ENCODE measurements at places on chromosomes 1 and 21.

DNA sequence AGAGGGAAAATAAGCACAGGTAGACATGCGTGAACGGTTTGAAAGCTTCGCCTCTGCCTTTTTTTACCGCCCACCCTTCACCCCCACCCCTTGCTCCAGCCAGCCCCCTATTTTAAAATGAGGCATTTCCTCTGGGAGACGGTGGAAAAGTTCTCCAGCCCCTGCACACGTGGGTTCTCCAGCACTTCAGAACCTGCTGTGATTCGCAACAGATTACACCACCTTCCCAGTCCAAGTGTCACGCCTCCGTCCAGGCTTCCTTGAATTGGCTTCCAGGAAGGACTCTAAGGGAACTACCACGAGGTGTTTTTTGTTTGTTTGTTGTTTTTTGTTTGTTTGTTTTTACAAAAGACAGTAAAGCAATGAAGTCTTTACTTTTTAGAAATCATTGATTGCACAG lies 2.6 kb downstream of the LRRC7 start:
- no peak for DNase-seq

DNA sequence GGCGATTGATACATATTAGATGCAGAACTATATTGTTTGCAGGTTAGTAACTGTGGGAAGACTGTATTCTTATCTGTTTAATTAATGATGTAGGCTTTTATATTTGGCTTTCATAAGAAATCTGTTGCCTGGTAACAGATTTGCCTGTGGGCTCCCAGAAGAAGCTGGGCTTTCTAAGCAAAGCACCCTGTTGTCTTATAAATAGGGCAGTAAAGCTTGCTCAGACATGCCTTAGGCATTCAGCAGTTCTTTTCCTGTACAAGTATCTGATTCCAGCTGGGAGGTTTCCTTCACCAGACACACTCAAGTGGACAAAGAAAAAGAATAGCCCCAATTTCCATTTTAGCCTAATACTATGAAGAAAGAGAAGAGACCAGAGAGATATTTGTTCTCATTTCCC lies 524.0 kb downstream of the LRRIQ3 start:
- no peak for DNase-seq

DNA sequence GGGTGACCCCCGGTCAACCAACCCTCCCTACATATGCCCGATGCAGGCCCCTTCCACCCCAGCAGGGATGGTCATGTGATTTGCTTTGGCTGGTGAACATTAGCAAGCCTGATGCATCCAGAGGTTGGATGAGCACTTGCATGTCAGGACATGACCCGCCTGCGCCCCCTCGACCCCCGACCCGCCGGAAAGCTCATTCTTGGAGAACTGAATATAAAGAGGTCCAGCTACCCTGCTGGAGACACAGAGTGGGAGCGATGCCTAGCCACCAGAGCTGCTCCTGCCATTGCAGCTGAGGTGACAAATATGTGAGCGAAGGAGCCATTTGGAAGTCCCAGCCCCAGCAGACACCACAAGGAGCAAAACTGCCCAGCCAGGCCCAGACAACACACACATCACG lies 39.6 kb downstream of the COA6 start:
- no peak for DNase-seq

DNA sequence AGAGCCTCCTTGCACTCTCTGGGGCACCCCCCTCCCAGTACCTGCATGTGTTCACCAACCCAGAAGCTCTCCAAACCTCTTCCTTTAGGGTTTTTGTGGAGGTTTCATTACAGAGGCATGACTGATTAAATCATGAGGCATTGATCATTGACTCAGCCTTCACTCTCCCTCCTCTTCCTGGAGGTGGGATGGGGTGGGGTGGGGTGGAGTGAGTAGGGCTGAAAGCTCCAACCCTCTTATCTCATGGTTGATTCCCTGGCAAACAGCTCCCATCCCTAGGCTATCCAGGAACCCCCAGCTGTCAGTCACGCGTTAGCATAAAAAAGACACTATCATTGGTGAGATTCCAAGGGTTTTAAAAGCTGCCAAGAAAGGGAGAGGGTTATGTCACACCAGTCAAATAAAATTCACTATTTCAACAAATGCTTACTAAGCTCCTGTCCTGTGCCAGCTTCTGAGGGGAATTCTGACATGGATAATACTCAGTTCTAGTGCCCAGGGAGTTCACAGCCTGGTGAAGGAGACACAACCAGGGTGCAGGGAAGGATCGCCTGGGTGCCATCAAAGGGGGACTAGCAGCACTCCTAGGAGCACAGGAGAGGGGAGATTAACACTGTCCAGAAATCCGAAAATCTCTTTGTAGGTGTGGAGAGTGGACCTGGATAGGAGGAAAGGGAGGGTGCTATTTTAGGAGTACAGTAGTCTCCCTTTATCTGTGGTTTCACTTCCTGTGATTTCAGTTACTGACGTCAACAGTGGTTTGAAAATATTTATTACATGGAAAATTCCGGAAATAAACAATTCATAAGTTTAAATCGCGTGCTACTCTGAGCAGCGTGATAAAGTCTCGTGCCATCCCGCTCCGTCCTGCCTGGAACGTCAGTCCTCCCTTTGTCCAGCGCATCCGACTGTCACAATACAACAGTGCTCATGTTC lies 6.8 kb upstream of the IL24 start:
- no peak for DNase-seq

DNA sequence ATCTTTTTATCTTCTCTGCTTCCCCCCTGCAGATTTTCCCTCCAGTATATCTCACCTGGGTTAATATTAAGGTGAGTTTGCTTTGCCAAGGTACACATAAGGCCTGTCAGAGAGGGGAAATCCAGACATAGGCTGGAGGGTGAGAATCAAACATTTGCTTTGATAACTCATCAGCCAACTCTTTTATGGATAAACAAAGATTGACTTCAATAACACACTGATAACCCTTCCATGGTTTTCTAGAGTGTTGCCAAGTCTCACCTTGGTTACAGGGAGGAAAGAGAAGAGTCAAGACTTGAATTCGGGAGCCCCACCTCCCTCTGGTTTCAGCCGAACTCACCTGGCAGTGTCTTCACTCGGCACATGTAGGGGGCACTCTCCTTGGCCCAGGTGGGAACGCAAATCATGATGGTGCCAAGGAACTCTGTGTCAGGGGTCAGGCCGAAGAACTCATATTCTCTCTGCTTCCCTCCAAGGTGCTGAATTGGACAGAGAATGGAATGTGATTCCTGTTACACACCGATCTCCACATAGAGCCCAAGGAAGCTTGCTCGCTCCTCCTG lies 15.1 kb downstream of the IL22RA1 start:
- no peak for DNase-seq

GRCh38 chr21:42679319-42680057 lies 26.1 kb downstream of the PDE9A start:
- no peak for DNase-seq

- no peak for DNase-seq
Observed at GRCh38 chr1:6597777-6598131, 4.9 kb downstream of the KLHL21 start.

GRCh38 chr1:197521118-197521739 lies 253.2 kb downstream of the CRB1 start:
- no peak for DNase-seq

- DNase-seq, result no peak
Observed at GRCh38 chr1:19596065-19596713, 47.9 kb upstream of the NBL1 start.

DNA sequence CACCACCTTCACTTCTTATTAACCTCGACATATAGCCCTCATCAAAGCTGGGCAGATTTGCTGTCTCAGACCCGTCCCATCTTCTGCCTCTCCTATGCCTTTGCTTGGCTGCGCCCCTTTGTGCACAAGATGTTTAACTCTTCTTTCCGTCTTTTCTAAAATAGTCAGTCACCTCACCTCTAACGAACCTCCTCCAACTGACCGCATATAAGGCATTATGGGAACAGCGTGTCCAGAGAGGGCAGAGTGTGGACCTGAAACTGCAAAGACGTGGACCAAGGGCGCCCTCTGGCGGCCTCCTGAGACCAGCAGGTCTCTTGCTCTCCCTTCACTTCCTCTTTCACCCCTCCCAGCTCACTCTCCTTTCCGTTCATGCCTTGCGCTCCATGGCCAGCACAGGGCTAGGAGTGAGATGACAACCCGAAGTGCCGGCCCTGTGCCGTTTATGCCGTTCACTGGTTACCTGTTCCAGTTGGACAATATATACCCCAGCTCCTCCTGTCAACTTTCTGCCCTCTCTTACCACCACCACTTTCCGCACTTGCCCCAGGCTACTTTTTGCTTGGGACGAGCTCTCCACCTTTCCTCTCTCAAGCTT lies 2.5 kb upstream of the METTL25B start:
- peak; percentile 56 for DNase-seq

- DNase-seq, result no peak
Observed at GRCh38 chr1:77906019-77906545, 17.7 kb downstream of the NEXN start.

DNA sequence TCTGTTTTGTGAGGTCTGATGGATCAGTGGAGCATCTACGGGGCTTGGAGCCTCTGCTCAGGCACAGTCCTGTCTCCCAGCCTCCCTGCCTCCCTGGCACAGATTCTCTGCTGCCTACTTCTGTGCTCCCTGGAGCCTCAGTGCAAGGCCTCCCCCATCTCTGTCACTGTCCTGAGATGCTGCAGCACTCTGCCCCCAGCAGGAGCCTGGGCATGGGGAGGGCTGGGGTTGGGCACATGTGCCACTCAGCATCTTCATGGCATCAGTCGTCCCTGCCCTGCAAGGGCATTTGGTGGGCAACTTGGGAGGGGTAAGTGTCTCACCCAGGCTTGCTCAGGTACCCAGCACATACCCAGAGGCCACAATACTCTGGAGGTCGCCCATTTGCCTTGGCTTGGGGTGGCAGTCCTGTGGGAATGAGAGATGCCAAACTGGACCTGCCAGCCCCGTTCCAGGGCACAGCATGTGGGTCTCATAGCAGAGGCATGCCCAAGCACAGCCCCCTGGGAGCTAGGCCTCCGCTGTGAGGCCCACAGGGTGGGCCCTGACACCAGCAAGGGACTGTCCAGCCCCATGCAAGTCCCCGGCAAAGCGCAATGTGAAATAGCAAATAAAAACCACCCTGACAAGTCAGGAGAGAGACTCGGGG lies 28.7 kb downstream of the PADI3 start:
- no peak for DNase-seq

DNA sequence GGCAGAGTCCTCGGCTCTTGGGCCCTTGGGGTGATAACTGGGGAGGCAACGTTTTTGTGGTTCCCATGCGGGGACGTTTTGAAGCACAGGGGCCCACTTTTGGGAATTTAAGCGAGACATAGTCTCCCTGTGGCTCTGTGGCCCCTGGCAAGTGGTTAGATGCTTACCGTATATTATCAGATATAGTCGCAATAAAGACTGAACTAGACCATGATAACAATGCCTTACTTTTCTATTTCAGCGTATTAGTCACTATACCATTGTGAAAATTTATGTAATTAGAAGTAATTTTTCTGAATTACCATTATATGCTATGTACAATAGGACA lies 538 bp upstream of the RCAN1 start:
- DNase-seq, result no peak

- peak; percentile 25 for DNase-seq
Observed at GRCh38 chr1:54944610-54945392, 35.6 kb upstream of the TMEM61 start.

- DNase-seq, result no peak
Observed at GRCh38 chr1:58786184-58786926, 2.5 kb upstream of the JUN start.

GRCh38 chr21:42495027-42495426 lies 997 bp downstream of the RSPH1 start:
- DNase-seq, result no peak

DNA sequence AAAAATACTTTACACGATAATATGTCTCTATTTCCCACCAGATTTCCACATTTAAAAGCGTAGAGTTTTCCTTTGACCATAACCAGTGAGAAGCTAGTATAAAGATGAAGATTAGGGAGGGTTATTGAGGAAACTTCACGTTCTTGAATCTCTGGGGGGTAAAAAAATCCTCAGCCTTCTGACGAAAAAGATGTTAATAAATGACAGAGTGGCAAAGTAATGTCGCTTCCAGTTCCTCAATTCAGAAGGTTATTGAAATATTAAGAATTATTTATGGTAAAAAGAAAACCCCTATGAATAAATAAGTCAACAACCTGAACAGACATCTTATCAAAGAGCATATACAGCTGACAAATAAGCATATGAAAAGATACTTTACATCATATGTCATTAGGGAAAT lies 241.0 kb downstream of the GPATCH2 start:
- DNase-seq, result no peak

- DNase-seq, result no peak
Observed at GRCh38 chr1:190001187-190001586, 476.5 kb downstream of the BRINP3 start.

- DNase-seq, result no peak
Observed at GRCh38 chr1:192907545-192908243, 98.9 kb downstream of the RGS2 start.

- no peak for DNase-seq
Observed at GRCh38 chr1:93661829-93662474, 19.7 kb downstream of the BCAR3 start.

DNA sequence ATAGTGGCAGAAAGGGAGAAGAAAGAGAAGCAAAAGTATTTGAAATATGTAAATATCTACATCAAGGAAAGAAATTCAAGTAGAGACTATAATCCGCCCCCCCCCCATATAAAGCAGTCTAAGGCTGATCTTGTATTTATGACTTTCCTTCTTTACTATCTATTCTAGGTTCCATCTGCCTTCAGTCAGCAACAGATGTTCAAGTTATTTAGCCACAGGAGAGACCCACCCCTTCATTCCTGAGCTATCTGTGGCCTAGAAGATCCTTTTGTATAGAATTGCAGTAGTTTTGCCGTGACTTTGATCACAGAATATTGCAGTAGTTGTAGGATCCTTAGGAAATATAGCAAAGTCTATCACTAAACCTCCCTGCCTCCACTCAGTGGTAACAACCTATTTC lies 10.7 kb upstream of the BSDC1 start:
- no peak for DNase-seq

GRCh38 chr1:94622757-94623156 lies 81.2 kb upstream of the F3 start:
- DNase-seq, result no peak

DNA sequence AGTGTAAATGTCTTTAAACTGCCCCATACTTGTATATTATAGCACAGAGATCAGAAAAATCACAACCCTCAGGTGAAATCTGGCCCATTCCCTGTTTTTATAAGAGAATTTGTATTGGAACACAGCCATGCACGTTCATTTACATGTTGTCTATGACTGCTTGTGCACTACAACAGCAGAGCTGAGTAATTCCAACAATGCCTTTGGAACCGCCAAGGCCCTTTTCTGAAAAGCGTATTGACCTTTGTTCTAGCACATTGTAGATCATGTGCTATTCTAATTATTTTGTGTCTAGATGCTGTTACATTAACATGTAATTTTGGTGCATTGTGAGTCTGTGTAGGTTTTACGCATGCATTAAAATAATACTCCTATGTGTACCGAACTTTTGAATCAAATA lies 339.6 kb downstream of the CHRM3 start:
- DNase-seq, result no peak

DNA sequence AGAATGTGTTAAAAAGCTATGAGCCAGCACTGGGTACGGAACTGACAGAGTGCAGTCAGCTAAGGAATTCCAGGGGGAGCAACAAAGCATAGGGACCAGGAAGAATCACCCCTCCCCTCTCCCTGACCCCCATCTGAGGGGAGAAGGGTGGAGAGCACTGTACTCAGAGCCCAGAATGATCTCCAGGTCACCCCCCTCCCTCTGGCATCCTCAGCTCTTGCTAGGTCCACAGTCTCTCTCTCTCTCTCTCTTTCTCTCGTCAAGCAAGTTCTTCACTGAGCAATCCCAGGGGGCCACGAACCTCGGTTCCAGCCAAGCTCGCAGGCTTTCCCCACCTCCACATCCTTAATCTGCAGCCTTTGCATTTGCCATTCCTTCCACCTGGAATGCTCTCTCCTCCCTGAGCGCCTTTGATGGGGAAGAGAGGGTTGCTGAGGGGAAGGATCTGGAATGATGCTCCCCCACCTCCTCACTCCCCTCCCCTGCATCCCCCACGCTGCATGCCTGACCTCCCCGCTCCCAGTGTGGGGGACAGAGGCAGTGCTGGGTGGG lies 6.7 kb upstream of the WASF2 start:
- no peak for DNase-seq
